ENCODE measurements at places on chromosomes 5 and 9.

DNA sequence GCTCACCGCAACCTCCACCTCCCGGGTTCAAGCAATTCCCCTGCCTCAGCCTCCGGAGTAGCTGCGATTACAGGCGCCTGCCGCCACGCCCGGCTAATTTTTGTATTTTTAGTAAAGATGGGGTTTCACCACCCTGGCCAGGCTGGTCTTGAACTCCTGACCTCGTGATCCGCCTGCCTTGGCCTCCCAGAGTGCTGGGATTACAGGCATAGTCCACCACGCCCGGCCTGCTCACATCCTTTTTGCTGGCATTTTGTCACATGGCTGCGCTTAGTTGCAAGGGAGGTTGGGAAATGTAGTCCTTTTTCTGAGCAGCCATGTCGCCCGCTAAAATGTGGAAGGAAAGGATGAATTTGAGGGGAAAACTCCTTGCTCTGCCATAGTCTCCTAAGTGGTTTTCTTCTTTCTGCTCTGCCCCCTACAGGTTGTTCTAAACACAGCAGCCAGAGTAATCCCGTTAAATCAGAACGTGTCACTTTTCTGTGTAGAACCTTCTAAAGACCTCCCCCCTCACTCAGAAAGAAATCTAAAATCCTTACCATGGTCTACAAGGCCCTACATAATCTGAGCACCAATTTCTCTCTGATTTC, 57.8 kb upstream of the HSPA9 start:
- DNase-seq, result peak; percentile 63

DNA sequence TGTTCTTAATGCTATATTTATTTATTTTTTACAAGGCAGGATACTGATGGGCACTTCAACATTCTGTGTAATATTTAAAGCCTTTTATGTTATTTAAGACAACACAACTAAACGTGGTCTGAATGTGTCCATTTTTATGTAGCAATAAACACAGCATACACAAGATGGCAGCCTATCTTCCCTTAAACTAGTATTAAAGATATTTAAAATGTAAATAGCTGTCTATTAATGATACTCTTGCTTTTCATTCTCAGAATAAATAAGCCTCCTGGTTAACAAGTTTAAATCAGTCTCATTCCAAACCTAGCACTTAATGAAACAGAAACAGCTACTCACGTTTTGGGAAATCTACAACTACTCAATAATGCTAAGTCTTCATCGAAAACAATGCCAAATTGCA, 315.7 kb downstream of the MCTP1 start:
- DNase-seq, result no peak

DNA sequence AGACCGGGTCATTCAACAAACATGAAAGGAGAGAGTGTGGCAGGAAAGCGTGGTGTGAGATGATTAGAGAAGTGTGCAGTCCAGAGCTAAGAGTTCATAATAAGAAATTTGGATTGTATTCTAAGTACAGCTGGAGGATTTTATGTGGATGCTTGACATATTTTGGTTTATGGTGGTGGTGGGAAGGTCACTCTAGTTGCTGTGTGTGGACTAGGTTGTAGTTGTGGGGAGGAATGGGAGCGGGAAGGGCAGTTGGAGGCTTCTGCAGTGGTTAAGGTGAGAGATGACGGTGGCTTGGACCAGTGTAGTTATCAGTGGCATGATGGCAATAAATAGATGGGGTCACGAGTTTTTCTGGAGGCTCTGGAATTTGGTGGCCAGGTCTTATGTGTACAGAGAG, 45.7 kb upstream of the GPR151 start:
- no peak for DNase-seq

DNA sequence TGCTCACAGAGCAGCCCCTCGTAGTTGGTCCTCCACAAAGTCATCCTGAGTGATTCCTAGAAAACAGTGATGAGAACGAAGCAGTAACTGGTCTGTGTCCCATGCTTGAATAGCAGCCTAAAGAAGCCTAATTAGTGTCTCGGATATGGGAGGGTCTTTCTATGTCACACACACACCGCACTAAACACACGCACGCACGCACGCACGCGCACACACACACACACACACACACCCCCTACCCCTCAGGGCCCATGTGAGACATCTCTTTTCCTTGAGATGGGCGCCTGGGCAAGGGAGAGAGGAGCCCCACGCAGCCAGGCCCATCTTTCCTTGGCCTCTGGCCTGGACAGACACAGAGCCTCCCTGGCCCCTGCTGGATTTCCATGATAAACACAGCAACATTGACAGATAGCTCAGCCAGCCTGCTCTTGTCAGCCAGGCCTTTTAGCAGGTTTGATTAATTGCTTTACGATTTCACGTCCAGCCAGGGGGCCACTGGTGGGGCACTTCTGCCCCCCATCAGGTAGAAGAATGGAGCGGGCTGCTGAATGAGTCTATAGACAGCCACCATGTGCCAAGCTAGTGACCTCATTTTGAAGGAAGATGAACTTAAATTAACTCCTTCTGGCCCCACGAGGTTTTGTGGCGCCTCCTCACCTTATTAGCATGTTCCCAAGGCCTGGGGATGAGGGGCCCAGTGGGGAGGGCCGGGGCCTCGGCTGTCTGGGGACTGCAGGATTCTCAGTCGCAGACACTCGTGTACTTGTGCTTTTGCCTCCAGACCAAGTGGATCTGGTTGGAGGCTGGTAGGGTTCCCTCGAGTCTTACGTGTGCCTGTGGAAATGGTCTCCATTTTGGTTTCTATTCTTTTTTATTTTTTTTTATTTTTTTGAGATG, 36.2 kb upstream of the PRDM12 start:
- DNase-seq, result no peak

DNA sequence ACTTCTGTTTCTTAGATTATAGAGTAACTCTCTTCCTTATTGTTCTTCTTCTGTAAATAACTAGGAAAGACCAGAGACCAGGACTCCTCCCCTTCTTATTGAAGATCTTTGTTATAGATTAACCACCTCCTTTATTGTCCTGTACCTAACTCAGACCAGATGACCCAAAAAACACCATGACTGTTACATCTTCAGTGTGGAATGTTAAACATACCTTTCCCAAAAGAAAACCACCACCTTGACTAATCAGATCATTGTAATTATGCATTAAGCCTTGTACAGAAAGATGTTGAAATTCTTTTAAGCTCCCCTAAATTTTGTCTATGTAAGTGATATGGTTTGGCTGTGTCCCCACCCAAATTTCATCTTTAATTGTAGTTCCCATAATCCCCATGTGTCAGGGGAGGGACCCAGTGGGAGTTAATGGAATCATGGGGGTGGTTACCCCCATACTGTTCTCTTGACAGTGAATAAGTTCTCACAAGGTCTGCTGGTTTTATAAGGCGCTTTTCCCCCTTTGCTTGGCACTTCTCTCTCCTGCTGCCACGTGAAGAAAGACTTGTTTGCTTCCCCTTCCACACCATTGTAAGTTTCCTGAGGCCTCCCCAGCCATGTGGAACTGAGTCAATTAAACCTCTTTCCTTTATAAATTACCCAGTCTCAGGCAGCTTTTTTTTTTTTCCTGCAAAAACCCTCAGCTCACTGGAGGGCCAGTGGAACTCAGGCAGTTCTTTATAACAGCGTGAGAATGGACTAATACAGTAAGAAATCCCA, 26.3 kb downstream of the ARSB start:
- no peak for DNase-seq

- DNase-seq, result no peak
Measured at GRCh38 chr5:95080441-95080840, 204.5 kb downstream of the MCTP1 start.

- no peak for DNase-seq
Measured at GRCh38 chr5:10448754-10449360, 7.2 kb downstream of the ROPN1L start.

GRCh38 chr5:179836225-179837019, 15.7 kb downstream of the SQSTM1 start:
- no peak for DNase-seq

DNA sequence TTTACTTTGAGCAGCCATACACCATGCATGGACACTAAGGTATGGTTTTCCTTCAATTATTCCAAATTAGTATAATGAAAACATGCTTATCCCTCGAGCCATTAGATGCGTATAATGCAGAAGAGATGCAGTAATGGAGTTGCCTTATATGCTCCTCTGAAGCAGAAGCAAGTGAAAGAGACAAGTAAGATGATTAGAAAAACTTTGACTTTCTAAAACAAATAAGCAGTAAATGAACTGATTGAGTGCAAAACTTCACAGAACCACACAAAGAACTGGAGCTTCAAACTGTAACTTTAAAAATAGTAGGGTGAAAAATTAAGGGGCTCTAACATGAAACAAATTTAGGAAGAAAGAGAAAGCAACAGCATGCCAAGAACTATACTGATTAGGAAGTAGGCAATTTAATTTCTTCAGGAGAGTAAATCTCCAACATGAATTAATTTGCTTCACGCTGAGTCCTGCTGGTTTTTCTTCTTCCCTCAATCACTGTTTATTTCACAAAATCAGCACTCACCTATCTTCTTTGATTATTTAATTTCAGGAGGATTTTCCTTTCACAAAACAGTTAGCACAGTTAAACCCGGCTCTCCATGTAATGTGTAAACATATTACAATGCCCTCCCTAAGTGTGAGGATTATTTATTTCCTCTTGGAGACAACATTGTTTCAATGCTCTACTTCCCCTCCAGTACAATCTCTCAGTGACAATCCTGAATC, 90.3 kb upstream of the PAM start:
- no peak for DNase-seq

- no peak for DNase-seq
Measured at GRCh38 chr9:8205576-8205975, 406.0 kb upstream of the DMAC1 start.

GRCh38 chr5:138351056-138351455, 1.4 kb upstream of the KDM3B start:
- no peak for DNase-seq

GRCh38 chr9:81656871-81657337, 32.4 kb downstream of the TLE1 start:
- no peak for DNase-seq

- DNase-seq, result peak; percentile 82
Measured at GRCh38 chr5:172455511-172456061, 1.3 kb upstream of the SH3PXD2B start.

- no peak for DNase-seq
Measured at GRCh38 chr5:156219483-156220005, 107.4 kb upstream of the SGCD start.

DNA sequence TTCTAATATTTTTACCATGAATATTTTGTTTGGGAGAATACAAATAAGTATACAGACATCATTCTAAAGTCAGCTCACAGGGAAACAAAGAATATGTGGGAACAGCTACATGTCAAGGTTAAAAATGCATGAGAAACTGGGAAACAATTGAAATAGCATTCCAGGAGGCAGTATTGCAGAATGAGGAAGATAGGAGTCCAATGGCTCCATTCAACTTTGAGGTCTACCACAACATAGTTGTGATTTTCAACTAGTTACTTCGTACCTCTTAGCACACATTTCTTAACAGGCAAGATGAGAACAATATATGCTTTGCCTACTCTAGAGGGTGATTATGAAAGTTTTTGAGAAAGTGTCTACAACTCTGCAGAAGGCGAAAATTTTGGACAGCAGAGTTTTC, 35.2 kb upstream of the CAST start:
- DNase-seq, result no peak

DNA sequence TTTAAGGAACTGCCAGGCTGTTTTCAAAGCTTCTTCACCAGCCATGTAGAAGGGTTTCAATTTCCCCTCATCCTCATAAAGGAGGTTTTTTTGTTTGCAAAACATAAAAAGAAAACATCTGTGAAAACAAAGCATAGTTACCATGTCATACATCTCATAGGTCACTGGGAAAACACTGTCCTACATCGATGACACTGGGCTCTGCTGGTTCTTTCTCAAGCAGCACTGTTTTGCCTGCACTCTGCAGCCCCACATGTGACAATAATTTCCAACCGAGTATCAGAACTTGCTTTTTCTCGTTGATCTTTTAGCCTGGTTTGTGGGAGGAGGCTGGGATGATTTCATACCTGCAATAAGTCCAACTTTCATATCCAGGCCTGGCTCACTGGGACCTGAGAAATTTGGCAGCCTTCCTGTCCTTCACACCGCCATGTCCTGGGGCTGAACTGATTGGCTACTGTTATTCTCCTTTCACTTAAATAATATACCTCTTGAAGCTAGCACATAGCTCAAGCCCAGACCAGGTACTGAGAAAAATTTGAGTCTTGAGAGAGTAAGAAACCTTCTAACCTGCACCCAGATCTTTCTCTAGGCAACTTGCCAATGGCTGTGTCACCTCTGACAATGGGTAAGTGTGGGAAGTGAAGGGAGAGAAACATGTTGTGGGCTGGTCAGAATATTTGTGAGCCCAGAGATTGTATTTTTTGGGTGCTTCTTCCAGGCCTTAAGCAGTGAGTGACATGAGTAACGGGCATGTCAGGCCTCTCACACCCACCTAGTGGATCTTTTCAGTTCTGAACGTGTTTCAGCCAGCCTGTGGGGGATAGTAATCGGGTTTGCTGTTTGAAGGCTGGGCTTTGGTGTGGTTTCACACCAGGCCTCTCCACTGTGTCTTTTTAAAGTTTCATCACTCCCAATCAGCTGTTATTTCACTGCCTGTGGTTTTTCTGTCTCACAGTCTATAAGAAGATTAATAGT, 502.8 kb downstream of the NTRK2 start:
- peak; percentile 39 for DNase-seq

GRCh38 chr5:28807195-28807729, 1768.9 kb upstream of the CDH9 start:
- no peak for DNase-seq

DNA sequence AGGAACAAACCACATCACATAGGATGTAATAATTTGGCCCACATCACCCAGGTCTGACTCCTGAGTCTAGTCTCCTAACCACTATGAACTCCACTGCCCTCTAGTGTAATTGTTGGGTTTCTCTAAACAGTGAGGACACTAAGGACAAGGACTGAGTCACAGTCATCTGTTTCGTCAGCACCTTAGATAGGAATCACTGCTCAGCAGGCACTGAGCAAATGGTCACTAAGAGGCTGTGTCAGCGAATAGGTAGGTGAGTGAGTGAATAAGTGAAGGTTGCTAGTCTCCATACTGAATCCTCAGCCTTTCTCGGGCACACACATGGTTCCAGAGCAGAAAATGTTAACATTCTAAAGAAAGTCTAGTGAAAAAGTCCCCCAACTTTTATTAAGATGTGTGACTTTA, 278.6 kb downstream of the SPOCK1 start:
- no peak for DNase-seq

DNA sequence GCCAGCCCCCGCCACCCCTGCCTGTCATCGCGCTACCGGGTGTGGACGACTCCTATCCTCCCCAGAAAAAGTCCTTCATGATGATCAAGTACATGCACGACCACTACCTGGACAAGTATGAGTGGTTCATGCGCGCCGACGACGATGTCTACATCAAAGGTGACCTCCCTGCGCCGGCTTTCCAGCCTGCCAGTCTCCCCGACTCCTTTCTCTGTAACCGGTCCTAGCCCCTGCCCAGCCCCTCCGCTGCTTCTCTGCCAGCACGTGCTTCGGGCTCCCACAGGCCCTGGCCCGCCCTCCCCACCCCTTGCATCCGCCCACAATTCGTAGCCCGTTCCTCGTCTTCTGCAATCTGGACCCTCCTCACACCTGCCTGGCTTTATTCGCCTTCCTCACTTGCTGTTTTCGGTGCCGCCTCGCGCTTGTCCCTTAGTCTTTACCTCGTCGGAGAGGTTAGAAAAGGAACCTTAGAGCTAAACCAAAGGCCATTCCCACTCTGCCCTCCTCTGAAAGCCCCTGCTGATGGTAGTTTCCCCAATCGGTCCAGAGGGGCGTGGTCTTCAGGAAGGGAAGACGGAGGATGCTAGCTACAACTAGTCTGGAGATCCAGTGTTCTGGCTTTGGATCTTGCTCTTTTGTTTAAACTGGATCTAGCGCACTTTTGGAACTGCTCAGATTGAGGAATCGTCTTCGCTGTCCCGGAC, 1.4 kb downstream of the CHSY3 start:
- DNase-seq, result peak; percentile 55
